WTC11 (cell line): ENCODE measurements at places on chromosomes 7 and 10.

DNA sequence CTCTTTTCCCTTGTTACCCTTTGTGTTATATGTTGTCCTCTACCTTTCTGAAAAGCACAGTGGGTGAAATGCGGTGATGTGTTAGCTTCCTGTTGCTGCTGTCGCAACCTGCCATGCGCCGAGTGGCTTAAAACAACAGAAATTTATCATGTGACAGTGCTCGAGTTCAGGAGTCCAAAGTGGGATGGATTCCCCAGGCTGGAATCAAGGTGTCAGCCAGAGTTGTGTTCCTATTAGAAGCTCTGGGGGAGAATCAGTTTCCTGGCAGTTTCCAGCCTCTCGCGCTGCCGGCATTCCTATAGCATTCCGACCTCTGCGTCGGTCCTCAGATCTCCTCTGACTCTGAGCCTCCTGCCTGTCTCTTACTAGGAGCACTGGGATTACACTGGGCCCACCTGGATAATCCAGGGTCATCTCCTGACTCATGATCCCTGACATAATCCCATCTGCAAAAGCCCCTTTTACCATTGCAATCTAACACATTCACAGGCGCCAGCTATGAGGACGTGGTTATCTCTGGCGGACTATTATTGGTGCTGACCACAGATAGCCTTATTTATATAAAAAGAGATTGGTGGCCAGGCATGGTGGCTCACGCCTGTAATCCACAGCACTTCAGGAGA is 207.5 kb downstream of the CUX1 start:
- peaks cover 24% of the 10 kb centered on the region for H3K4me1 ChIP-seq
- H3K36me3 ChIP-seq, result no peaks in the 10 kb centered on the region; the same call in 1 of the 2 replicates
- no peak overlapping the region for H3K4me3 ChIP-seq
- no peaks in the 10 kb centered on the region for H3K27me3 ChIP-seq

DNA sequence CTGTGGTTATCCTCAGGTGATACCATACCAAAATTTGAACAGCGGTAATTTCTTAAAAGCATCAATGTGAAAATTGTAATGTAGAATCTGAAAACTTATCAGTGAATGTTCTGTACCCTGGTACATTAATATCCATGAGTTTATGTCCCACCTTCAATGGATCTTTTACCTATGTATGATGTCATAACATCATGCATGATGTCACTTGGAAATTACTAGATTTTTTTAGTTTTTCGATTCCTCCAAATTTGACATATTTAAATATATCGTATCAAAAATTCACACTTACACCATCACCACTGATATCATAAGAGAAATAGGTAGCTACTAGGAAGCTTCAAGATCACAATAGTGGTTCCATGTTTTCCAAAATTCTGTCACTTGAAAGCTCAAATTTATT is 95.0 kb upstream of the AKR1E2 start:
- no peaks in the 10 kb centered on the region for H3K4me1 ChIP-seq
- no peak overlapping the region for H3K27ac ChIP-seq
- 0 out of 2 replicates have a peak, but pooled peaks cover 3% of the 10 kb centered on the region for H3K36me3 ChIP-seq

GRCh38 chr10:71863203-71863602 is 12.2 kb upstream of the PSAP start:
- 0 out of 2 replicates have a peak, but pooled peaks cover under 1% of the 10 kb centered on the region for H3K36me3 ChIP-seq
- H3K4me1 ChIP-seq, result peaks cover 14% of the 10 kb centered on the region
- H3K4me3 ChIP-seq, result no peak overlapping the region
- DNase-seq, result no peak
- H3K27me3 ChIP-seq, result no peaks in the 10 kb centered on the region

GRCh38 chr10:93063977-93064660 is 3.5 kb downstream of the CYP26C1 start:
- peaks cover 99% of the 10 kb centered on the region for H3K27me3 ChIP-seq
- peaks cover 3% of the 10 kb centered on the region; the same call in 1 of the 2 replicates for H3K36me3 ChIP-seq
- H3K4me1 ChIP-seq, result peaks cover 56% of the 10 kb centered on the region

DNA sequence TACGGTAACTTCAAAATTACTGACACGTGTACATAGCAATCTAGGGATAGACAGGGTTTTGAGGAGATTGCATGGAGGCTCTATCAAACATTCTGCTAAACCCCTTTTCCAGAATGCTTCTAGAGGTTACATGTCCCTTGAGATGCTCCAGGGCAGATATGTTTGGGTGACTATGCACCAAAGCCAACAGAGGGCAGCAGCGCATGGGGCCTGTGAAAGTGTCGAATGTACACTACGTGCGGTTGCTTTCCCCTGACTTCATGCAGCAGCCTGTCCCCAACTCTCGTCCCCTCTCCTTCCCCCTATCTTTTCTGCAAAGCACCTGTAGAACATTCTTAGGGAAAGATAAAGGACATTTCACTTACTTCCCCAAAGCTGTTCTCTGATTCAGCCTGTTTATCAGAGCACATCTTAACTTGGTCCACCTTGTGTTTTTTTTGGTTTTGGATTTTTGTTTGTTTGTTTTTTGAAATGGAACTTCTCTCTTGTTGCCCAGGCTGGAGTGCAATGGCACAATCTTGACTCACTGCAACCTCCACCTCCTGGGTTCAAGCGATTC is 90.2 kb downstream of the UBE3C start:
- peak; percentile 66 for DNase-seq
- no peak overlapping the region for H3K4me3 ChIP-seq
- no peaks in the 10 kb centered on the region for H3K27me3 ChIP-seq
- H3K36me3 ChIP-seq, result peaks cover 48% of the 10 kb centered on the region

- no peak overlapping the region for H3K27ac ChIP-seq
- no peak overlapping the region for H3K4me3 ChIP-seq
- DNase-seq, result no peak
- H3K27me3 ChIP-seq, result no peaks in the 10 kb centered on the region
- H3K4me1 ChIP-seq, result no peaks in the 10 kb centered on the region
Measured at GRCh38 chr10:8130973-8131911, 76.8 kb downstream of the GATA3 start.

DNA sequence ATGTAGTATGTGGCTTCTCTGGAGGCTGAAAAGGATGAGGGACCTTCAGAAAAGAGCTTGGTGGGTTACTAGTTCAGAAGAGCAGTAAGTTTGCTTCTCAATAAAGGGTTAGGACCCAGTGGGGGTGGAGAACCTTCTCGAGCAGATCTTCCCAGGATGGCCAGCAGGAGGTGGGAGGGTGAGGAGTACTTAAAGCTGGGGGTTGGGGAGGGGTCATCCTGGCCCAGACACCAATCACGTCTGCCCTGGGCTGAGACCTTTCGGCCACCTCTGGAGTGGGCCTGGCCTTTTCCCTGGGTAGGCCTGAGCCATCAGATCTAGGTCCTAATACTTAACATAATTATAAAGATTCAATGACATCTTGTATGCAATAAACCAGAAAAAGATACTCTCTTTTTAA is 149.0 kb upstream of the TCF7L2 start:
- DNase-seq, result no peak
- no peaks in the 10 kb centered on the region for H3K27me3 ChIP-seq
- H3K4me1 ChIP-seq, result peaks cover 57% of the 10 kb centered on the region
- H3K36me3 ChIP-seq, result no peaks in the 10 kb centered on the region
- H3K4me3 ChIP-seq, result no peak overlapping the region
- H3K27ac ChIP-seq, result no peak overlapping the region

GRCh38 chr7:35430547-35431153 is 176.8 kb upstream of the TBX20 start:
- no peaks in the 10 kb centered on the region for H3K27me3 ChIP-seq
- H3K36me3 ChIP-seq, result peaks cover 45% of the 10 kb centered on the region
- H3K4me1 ChIP-seq, result no peaks in the 10 kb centered on the region
- DNase-seq, result peak; percentile 52
- no peak overlapping the region for H3K27ac ChIP-seq
- no peak overlapping the region for H3K4me3 ChIP-seq

DNA sequence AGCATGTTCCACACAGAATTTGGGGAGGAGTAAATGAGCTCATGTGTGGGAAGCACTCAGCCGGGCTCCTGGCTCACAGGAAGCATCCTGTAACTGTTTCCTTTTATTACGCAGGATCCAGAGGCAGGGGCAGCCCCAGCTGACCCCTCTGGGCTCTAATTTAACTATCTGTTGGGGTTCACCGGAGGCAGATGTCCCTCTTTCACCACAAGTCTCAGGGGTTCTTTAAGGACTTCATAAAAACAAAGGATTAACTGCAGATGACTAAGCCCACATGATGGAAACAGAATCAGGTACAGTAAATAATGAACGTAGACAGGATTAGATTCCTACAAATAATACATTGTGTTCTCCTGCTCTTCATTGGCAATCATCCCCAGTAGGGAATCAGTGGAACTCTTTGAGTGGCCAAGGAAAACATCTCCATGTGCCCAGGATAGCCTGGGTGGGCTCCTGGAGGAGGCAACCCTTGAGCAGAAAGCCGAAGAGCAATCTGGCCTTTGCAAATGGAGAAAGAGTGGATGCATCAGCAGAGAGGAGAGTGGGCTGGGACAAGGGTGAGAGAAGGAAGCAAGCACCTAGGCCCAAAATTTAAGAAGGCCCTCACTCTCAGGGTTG is 24.6 kb downstream of the TBXAS1 start:
- no peak for DNase-seq
- H3K4me1 ChIP-seq, result peaks cover 8% of the 10 kb centered on the region
- H3K36me3 ChIP-seq, result no peaks in the 10 kb centered on the region
- no peaks in the 10 kb centered on the region; the same call in 1 of the 2 replicates for H3K27me3 ChIP-seq
- no peak overlapping the region for H3K4me3 ChIP-seq

DNA sequence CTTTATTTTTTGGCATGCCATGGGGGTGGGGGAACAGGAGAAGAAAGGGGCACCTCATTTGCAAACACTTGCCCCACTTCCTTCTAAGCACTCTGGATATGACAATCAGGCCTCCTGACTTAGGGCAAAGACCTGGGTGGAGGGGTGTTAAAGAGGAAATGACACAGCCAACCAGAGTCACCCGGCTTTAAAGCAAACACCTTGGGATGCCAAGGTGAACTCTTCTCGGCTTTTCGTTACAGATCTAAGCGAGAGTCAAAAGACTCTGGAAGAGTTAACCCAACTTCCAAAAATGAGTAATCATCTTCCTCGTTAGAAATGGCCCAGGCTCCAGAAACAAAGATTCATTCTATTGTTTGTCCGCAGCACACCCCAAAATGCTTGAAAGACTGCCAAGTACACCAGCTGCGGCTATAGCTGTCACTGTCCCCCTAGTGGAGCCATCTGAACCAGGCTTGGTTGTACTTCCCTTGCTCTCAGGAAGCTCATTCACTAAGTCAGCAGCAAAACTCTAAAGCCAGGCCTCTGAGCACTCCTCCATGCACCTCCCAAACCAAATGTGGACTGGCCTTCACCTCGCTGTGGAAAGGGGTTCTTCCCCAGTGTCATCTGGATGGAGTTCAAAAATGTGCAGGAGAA is 24.8 kb downstream of the FAM53B start:
- peaks cover 24% of the 10 kb centered on the region for H3K4me1 ChIP-seq
- no peak overlapping the region for H3K4me3 ChIP-seq
- no peaks in the 10 kb centered on the region for H3K36me3 ChIP-seq
- no peak for DNase-seq

GRCh38 chr10:107098326-107098725 is 66.2 kb downstream of the SORCS1 start:
- DNase-seq, result no peak
- peaks cover 6% of the 10 kb centered on the region for H3K4me1 ChIP-seq
- no peak overlapping the region for H3K27ac ChIP-seq
- H3K27me3 ChIP-seq, result no peaks in the 10 kb centered on the region
- H3K4me3 ChIP-seq, result no peak overlapping the region

DNA sequence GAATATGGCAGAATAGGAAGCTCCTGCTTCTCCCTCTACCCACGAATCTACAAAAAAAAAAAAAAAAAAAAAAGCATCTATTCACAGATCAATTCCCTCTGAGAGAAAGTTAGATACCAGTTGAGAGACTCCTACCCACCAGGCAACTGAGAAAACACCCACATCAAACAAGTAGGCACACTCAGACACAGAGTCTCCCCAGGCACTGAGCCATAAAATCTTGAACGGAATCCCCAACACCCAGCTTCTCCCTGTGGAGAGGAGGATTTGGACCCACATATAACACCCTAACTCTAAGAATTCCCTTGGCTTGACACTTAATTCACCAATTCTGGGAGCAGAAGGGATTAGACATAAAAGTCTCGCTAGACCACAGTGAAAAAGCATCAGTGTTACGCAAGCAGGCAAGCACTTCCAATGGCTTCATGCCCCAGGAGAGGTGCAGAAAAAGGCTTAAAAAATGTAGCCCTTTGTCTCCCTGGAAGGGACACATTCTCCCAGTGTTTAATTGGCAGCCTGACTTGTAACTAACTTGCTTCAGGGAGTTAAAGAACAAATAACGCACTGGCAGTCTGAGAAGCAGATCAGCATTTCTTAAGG is 192.2 kb downstream of the ELAPOR2 start:
- peaks cover 20% of the 10 kb centered on the region for H3K4me1 ChIP-seq
- no peak overlapping the region for H3K4me3 ChIP-seq
- H3K27ac ChIP-seq, result no peak overlapping the region
- H3K36me3 ChIP-seq, result peaks cover 15% of the 10 kb centered on the region

DNA sequence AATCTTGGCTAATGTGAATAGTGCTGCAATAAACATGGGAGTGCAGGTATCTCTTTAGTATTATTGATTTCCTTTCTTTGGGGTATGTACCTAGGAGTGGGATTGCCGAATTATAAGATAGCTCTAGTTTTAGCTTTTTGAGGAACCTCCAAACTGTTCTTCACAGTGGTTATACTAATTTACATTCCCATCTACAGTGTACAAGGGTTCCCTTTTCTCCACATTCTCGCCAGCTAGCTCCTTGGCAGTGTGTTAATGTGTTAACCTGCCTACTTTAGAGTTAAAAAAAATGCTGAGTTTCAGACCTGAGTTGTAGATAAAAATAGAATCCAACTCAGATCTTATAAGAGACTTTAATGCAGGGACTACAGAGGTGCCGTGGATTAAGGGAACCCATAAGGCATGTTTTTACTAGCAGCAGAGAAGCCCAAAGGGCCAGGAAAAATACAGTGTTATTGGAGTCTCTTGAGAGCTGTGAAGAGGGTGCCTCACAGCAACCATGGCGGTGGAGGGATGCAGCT is 35.4 kb downstream of the CDK13 start:
- H3K27me3 ChIP-seq, result no peaks in the 10 kb centered on the region
- H3K36me3 ChIP-seq, result peaks cover 13% of the 10 kb centered on the region
- H3K4me1 ChIP-seq, result peaks cover 26% of the 10 kb centered on the region
- H3K4me3 ChIP-seq, result no peak overlapping the region
- DNase-seq, result no peak

DNA sequence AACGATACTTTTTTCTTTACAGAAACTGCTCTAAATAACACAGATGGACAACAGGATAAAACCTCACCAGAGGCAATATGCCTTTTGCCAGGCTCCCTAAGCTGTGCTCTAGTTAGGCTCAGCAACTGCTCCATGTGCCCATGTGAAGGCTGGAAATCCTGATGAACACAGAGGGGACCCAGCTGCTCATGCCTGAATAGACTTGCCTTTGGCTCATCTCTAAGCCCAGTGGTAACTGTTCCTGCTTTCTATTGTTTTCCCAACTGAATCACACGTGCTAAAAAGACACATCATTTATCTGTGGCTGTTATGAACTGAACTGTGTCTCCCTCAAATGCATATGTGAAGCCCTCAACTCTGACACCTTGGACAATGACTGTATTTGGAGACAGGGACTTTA is 110.4 kb downstream of the RNF216 start:
- no peak overlapping the region for H3K4me3 ChIP-seq
- H3K27me3 ChIP-seq, result no peaks in the 10 kb centered on the region
- H3K4me1 ChIP-seq, result peaks cover 12% of the 10 kb centered on the region
- no peak for DNase-seq
